HuH-7 (cell line): ENCODE measurements at places on chromosomes 16 and 17.

- DNase-seq = peak; percentile 100
Observed at GRCh38 chr17:72120642-72121163, at the start of gene SOX9. Gene SOX9, plus strand, starts transcription at chr17:72121020. Its CDS starts 372 bp downstream, at chr17:72121392.

DNA sequence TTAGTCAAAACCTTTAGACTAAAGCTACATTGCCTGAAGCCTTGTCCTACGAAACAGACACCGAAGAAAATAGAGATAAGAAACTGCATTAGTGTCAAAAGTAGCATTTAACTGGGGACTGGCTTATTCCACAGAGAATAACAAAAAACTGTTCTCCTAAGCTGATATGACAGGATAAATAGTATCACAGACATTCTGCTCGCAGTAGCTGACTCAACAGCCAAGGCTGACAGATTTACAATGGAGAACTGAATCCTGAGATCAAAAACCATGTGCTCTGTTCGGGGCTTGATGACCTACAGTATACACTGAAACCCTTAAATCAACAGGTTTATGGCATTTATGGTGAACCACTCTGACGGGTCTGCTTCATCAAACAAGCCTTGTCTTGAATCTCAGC is 25.5 kb downstream of the ADAMTS18 start:
- no peak for DNase-seq

- no peak for DNase-seq
Observed at GRCh38 chr17:50108556-50108955, 13.4 kb downstream of the PDK2 start.

DNA sequence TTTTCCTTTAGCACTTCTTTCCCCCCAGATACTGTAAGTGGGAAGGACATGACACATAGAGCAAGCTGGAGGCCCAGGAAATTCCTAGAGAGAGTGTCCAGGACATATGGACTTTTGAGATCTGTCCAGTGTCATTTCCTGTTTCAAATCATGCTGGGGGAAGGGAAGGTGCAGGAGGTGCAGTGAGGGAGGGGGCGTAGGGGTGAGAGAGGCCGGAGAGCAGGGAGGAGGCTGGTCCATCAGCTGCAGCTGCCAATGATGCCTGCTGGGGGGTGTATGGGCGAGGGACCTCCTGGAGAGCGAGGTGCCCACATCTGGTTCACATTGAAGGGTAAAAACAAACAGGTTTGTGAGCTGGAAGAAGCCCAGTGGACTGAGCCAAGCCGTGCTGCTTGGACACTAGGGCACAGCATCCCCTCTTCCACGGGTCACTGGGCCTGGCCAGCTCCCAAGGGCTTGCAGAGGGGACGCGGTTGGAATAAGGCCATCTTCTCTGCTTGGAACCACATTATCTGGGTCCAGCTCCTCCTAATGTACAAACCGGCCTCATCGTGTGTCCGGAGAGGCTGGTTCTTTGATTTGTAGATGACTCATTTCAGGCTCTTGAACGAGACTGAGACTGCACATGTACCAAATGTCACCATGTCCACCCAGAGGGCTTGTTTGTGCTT is 70.4 kb upstream of the SMURF2 start:
- no peak for DNase-seq

- DNase-seq = no peak
Observed at GRCh38 chr16:55040366-55041086, 109.9 kb downstream of the IRX5 start.

DNA sequence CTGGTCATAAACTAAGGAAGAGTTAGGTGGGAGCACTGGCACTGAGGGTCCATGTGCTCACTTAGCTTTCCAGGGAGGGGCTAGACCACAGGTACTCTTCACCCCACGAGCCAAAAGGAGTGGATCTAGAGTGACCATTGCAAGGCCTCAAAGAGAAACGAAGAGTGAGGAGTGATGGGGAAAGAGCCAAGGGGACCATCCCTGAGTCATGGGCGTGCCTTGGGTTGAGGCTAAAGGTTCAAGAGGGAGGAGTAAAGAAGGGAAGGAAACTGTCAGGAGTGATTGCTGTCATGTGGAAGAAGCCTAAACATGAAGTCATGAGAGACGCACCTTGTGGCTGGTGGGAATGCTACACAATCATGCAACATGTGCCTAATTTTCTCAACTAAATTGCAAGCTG is 141.0 kb downstream of the CDH13 start:
- no peak for DNase-seq
